ENCODE measurements at places on chromosomes 16 and 17.

DNA sequence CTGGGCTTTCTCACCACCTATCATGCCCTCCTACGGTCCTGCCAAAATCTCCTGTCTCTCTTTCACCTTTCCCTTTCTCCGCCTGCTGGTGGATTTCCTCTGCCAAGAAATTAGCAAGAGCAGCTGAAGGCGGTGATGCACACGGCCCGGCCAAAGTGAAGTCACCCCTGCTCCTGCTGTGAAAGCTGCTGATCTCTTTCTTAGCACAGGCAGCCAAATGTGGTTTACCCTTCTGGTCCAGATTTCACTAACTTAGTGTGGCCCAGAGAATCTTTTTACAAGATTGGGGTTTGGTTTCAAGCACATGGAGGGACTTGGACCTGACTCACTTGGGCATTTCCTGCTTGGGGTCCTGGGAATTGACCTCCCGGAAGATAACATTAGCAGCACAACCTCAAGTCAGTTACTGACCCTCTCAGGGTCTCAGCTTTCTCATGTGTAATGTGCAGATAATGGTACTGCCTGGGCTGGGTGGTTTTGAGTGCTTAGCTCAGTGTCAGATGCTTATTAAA lies 155.7 kb downstream of the SOCS1 start:
- DNase-seq = peak; percentile 91

GRCh38 chr17:81445642-81446503 lies 50.6 kb downstream of the BAHCC1 start:
- no peak for DNase-seq

GRCh38 chr16:70254965-70255286 lies 3.2 kb upstream of the EXOSC6 start:
- no peak for DNase-seq

GRCh38 chr16:50126183-50126582 lies 26.9 kb upstream of the TENT4B start:
- no peak for DNase-seq

- no peak for DNase-seq
Measured at GRCh38 chr17:73591296-73592078, 52.8 kb downstream of the SDK2 start.

GRCh38 chr17:79159926-79160325 lies 85.3 kb downstream of the ENGASE start:
- DNase-seq = no peak
